ENCODE measurements at places on chromosomes 2 and 18. TPM values are rescaled to one million over a fixed set of nuclear protein-coding genes. Genes with fewer than 3 reads are reported as not detected.

The DCDC2C gene
- total RNA-seq = not detected

The KDSR gene
- total RNA-seq = 30.7 TPM

The ITPRIPL1 gene
- total RNA-seq = not detected

The FAM237A gene
- not detected for total RNA-seq

The VWA3B gene
- not detected for total RNA-seq

The BIRC6 gene
- 52.4 TPM for total RNA-seq

The VIT gene
- total RNA-seq = 2.7 TPM

The AKAIN1 gene
- total RNA-seq = not detected

The BOD1L2 gene
- not detected for total RNA-seq

DNA sequence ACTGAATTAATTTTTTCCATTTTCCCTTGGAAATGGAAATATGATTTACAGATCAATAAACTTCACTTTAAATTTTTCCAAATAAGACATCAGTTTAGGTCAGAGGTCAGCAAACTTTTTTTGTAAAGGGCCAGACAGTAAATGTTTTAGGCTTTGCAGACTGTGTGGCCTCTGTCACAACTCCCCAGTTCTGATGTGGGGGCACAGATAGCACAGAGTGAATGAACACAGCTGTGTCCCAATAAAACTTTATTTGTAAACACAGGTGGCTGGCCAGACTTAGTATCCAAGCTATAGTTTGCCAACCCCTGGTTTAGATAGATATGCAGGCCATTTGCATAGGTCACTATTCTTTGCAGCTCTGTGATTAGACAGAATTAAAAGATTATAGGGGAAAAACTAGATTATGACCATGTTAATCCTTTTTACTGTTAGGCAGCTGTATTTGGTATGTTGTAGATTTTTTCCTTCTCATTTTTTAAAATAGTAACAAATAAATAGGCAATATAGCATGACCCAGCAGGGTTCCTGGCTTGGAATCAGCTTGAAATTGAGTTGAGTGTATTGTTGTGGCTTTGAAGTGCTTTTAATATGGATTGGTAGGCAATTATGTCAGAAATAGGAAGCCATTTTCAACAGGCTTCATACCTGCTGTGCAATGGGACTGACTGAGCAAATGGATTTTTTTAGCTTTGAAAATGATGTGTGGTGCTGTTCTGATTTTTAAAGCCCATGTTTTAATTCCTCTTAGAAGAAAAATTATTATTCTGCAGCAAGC, 59.7 kb downstream of the WDSUB1 start:
- DNase-seq = no peak

DNA sequence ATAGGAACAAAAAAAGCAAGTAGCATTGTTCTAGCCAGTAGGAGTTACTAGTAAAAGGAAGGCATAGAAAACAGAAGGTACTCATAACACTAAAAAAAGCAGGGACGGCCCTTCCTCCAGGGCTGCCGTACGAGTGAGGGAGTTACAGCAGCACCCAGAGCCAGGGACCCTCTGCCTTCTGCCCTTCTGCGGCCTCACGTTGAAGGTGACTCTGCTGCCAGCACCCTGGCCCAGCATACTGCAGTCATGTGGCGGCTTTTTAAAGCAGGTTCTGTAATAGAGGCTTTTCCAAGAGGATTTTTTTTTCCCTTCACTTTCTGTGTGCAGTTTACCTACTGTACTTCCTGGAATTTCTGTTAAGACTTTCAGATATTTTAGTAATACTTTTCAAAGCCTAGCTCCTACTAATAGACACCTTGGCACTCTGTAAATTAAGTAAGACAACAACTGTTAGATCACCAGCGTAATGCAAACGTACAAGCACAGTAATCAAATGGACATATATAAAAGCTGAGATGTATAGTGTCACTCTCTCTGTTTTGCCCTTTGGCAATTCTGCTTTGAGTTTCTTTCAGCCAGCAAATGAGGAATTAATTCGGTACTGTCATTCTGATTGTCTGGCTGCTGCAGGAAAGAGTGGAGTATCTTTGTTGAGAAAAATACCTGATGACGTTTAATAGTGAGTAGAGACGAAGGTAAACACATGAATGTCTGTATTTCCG, 161.5 kb downstream of the PTGR3 start:
- no peak for DNase-seq

- DNase-seq = no peak
Observed at GRCh38 chr2:70115646-70116442, 28.6 kb downstream of the PCBP1 start.

GRCh38 chr2:139918982-139919381, 1138.8 kb upstream of the NXPH2 start:
- DNase-seq = no peak

DNA sequence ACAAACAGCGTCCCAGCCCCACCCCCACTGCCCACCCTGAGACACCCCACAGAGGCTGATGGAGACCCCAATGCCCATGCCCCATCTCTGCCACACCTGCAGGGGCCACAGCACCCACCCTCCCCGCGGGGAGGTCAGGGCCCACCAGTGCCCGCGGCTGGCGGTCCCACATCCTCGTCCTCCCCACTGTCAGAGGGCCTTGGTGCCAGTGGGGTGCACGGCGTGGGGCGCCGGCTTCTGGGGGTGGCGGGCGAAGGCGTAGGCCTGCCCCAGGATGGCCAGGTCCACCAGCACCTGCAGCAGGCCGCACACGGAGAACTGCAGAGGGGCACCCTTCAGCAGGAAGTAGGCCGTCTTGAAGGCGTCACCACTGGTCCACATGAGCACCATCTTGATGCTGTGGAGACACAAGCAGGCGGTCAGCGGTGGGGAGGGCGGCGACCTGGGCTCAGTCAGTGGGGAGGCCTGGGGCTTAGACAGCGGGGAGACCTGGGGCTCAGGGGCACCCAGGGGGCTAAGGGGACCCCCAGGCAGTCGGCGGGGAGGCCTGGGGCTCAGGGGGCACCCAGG, 47.6 kb downstream of the SLC66A2 start:
- DNase-seq = no peak

DNA sequence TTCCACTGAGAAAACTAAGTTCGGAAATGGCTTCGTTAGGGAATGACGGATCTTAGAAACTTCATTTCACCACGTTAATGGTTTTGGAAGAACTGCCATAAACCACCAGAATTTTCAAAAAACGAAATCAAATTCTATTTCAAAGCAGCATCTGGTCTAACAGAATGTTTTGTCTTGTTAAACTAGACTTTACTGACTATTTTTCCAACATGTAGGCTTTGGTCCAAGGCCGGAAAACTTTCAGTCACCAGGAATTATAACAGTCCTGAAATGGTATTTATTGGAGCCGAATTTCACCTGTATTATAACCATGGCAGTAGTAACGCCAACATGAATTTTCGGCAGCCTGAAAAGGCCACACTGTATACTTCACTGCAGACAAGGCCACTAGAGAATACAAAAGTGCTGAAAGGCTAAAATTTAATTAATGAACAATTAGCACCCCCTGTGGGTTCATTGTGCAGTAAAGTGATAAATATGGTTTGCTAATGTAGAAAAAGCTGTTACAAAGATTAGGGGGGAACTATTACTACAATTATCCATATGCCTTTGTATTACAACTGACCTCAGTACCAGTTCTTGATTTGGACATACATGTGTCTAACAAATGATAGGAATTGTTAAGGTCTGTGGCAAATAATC, 116.4 kb downstream of the ZNF521 start:
- no peak for DNase-seq

GRCh38 chr2:197280015-197280702, 30.4 kb downstream of the ANKRD44 start:
- no peak for DNase-seq

DNA sequence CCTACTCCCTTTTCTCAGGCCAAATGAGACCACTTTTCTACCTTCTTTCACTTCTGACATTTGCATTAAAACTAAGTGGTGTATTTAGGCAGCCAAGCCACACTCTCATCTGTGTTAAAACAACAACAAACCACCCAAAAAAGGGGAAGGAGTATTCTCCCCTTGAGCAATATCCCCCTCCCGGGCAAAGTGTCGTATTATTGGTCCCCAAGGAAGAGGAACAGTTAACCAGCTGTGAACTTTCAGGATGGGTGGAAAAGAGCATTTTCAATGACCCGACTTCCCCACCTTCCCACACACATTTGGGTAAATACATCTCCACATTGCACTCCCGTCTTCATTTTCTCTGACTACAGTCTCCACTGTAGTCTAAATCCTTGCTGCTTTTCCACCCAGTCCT, 44.3 kb downstream of the FEZ2 start:
- DNase-seq = no peak

DNA sequence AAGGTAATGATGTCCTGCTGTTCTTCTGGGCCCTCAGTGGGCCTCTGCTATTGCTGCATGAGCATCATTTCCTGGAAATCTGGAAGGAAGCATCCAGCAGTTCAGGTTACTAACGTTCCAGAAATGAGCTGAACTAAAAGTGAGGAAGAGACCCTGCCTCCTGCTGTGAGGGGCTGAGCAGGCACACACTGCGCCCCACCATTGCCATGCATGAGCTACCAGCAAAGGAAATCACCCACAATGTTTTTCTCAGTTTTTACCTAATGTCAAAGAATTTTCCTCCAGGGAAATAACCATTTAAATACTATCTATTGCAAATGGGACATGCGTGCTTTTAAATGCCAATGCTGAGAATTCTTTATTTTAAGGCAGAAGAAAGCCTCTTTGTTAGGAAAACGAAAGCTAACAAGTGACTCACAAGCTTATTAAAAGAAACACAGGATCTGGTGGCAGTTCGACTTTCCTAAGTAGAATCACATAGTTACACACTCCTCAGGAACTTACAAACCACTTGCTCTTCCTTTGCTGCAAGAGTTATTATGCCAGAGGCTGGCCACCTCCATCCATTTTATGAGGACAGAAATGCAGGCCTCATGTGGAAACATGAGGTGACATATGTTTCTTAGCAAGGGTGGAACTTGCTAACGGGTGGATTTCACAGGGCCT, 152.6 kb upstream of the TTC39C start:
- no peak for DNase-seq

DNA sequence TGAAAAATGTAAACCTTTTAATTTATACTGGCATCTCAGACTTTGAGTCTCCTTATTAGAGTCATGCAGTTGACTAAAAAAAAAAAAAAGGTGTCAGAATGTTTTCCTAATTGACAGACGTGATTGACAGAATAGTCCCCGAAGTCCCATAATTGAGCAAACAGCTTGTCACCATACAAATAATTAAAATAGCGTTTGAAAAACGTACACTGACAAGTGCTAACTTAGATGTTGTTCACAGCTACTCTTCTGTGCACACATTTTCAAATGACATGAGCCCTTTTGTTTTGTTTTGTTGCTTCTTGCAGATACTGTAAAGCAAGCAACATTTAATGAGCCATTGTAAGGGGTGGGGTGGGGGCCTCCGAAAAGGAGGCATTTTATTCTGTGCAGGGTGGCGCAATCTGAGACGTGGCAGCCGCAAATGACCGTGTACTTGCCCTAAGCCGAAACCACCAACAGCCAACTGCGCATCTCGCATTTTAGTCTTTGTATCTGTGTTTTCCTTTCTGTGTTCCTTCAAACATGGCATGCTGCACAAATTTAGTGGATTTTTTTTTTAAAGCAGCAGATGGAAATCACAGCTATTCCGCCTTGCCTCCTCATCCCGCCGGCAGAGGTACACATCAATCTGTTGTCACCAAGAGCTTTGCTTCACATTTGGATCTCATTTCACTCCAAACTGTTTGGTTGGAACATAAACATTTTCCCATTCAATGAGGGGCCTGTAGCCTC, 52.4 kb downstream of the LPIN1 start:
- no peak for DNase-seq

DNA sequence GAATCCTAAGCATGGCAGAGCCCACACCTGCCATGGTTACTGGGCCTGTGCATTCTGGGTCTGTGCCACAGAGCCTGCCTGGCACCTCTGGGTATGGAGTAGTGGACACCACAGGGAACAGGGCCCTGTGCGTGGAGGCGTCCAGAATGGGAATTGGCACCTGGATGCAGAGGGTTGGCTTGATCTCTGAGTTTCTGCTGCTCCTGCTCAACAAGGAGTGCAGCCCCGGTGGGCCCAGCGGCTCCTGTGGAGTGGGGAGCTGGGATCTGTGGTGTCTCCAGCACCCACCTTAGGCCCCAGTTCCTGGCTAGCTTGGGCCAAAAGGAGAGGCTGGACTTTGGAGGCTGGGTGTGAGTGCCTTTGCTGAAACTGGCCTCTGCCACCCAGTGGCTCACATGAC, 7.9 kb upstream of the ANKRD62 start:
- DNase-seq = no peak

DNA sequence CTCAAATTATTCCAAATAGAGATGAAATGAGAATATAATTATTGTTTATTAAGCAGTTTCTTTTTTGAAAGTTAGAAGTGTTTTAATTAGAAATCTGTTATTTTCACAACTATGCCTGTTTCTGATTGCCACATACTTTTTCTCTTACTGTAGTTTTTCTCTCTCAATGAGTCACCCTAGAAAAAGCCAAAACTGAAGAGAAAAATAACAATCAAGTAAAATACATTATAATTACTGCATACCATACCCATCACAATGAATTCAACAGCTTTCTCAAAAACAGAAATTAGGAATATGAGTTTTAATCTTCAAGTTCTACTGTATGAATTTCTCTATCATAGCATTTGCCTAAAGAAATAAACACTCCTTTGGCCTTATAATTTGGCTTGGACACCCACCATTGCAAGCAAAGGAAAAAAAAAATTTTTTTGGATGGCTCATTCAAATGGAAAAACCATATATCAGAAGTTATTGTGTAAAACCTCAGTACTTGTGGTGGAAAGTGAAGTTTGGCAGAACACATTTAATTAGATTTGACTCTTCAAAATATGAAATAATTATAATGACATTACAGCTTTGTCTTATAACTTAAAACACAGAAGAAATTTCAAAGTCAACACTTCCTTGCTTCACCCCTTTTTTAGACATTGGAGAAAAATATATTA, 138.5 kb downstream of the DYM start:
- no peak for DNase-seq

- no peak for DNase-seq
Observed at GRCh38 chr18:59861963-59862819, 37.6 kb upstream of the PMAIP1 start.

GRCh38 chr2:20702563-20702962, 35.6 kb downstream of the GDF7 start:
- DNase-seq = no peak

- no peak for DNase-seq
Observed at GRCh38 chr2:61970807-61971556, 65.5 kb downstream of the COMMD1 start.

DNA sequence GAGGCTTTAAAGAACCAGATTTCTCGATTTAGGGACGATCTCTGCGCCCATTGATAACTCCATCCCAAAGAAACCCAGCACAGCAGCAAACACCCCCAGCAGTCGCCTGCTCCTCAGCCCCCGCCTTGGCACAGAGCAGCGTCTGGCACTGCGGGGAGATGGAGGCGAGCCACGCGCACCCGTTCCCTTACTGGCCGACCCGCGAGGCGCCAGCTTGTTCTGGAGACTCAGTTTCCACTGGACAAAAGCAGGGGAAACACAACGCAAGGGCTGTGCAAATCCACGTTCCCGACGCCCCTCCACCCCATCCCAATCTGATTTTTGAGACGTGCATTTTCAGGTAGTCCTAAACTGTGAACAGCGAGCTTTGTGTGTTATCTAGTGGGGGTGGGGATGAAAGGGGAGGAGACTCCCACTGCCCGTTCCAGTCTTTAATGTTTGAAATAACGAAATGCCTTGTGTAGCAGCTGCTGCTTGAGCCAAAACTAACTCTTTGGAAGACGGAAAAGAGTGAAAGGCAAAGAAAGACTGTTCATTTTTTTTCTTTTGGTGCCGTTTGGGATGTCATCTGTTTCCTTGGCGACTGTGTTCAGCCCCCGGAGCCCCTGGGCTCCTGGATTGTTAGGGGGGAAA, 143.2 kb downstream of the MEIS1 start:
- DNase-seq = no peak
